ENCODE measurements at places on chromosomes 12 and 14.

DNA sequence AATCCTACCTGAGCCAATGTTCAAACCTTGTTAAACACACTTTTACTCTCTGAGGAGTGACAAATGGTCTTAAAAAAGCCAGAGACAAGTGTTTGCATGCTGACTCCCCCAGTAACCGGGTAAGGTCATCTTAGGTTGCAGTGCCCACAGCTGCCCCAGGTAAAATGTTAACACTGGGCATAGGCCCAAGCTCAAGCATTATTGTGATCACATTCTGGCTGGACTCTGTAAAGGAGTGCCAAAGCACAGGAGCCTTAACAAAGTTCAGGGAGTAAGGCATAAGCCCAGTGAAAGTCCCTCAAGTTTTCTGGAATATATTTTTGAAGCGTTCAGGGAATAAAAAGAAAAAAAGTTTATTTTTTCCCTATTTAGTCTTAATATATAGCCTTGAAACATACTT lies 8.6 kb downstream of the EDDM3A start:
- DNase-seq = no peak

- DNase-seq = no peak
Observed at GRCh38 chr12:6957741-6958608, 6.8 kb downstream of the PTPN6 start.

- no peak for DNase-seq
Observed at GRCh38 chr12:2282318-2282717, 229.5 kb downstream of the CACNA1C start.

- peak; percentile 34 for DNase-seq
Observed at GRCh38 chr12:71503579-71504391, 64.2 kb downstream of the LGR5 start.

- no peak for DNase-seq
Observed at GRCh38 chr14:68756000-68756481, 36.8 kb downstream of the ZFP36L1 start.

GRCh38 chr12:88493636-88494035 lies 86.6 kb downstream of the KITLG start:
- peak; percentile 23 for DNase-seq

DNA sequence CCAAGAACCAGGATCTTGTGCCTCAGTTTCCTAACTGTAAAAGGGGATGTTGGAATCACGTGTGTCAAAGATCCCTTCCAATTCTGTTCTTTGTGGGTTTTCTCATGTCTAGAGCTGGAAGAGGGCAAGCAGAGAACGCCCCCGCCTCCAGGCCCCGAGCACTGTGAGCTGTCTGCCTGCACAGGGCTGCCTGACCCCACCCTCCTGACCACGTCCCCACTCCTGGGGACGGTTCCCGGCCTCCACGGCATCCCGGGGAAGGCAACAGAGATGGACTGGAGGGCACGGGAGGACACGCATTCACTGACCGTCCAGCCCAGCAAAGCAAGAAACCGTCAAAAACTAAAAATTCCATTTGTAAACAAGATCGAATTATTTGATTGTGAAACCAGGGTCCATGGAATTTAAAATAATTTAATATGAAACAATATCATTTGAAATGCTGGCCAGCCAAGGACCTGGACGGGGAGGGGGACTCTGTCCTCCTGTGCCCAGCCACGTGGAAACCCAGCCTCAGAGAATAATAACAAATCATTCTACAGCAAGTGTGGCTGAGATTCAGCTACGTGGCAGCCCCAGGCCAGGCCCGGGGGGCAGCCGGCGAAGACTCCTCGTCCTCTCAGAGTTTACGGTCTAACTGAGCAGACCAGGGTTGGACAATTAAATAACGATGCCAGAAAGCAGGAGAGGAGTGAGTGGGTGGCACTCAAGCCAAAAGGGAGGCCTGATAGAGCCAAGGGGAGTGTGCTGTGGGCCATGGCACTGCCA lies 87.3 kb upstream of the DIO3 start:
- no peak for DNase-seq

- no peak for DNase-seq
Observed at GRCh38 chr14:86604561-86604960, 1074.6 kb downstream of the FLRT2 start.
